ENCODE measurements at places on chromosomes 2 and 18.

GRCh38 chr2:112646102-112646719, 472 bp downstream of the SLC20A1 start:
- DNase-seq, result no peak

DNA sequence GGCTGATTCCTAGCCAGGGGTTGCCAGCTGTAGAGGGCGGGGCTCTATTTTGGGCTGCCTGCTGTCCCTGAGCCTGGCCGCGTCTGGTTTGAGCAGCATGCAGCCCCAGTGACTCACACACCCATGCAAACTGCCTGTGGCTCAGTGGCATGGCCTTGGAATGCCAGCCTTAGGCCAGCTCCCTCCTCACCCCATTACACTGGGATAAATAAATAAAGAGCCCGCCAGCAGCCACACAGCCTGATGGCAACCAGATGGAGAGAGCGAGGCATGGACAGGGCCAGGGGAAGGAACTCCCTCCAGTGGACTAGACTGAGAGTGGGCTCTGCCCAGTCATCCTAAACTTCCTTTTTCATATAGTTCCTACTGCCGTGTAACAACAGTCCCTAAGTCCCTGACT, 18.3 kb downstream of the NHEJ1 start:
- no peak for DNase-seq

- no peak for DNase-seq
Observed at GRCh38 chr2:82650038-82650437, 1809.0 kb downstream of the SUCLG1 start.

DNA sequence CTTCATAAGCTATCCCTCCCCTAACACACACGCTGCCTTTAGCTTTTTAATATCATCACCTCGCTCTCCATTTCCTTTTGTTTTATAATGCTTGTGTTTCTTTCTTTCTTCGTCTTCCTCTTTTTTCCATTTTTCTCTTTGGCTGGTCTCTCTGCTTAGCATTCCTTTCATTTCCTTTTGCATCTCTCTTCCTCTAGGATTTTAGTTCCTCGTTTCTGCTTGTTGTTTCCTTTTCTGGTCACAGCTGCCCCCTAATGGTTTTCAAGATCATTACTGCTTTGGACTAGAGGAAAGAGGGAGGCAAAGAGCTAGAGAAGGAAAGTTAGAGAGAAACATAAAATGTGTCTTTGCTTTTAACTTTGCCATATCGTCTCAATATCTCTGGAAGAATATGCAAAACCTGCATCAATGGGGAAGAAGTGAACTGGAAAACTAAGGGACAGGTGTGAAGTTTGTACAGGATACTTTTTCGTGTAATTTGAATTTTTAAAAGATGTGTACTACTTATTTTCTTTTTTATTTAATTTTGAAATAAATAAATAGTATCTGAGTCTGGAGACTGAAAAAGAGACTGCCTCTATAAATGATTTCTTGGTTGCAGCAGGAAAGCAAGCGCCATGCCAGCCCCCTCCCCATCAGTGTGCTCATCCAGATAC, 6.3 kb upstream of the NRP2 start:
- peak; percentile 25 for DNase-seq

DNA sequence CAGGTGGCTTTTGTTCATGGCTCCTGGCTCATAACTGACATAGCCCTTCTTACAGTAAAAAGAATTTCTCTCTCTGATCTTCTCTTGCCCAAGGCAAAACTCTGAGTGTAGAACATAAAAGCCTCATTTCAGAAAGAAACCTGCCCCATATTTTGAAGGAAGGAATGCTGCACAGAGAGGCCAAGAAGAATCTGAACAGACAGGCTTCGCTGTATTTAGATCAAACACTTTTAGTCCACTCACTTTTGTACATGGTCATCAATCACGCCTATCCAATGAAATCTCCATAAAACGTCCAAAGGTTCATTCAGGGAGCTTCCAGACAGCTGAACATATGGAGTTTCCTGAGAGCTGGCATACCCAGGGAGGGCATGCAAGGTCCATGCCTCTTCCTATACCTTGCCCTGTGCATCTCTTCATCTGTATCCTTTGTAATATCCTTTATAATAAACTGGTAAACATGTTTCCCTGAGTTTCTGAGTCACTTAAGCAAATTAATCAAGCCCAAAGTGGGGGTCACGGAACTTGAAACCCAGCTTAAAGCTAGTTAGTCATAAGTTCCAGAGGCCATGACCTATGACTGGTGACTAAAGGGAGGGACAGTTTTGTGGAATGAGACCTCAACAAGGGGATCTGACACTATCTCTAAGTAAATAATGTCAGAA, 62.5 kb upstream of the TMEM247 start:
- DNase-seq, result no peak

GRCh38 chr2:85257359-85257969, 70.3 kb downstream of the TGOLN2 start:
- DNase-seq, result no peak

- no peak for DNase-seq
Observed at GRCh38 chr2:60007671-60008070, 545.8 kb downstream of the BCL11A start.

DNA sequence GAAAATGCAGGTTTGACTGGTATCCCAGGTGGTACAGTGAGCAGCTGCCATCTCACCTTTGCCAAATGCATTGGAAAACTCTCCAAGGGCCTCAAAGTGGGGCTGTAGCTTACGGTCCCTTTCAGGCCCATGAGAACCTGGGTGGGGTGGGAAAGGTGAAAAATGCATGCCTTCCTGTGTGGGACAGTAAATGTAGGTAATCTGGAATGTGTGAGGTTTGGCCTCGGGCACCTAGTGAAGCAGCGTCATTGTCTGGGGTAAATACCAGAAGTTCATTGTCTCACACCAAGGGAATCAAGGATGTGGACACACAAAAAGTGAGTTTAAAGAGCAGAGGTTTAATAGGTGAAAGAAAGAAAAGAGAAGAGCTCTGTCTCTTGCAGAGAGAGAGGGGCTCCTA, 36.6 kb downstream of the TIMM21 start:
- DNase-seq, result no peak

Data from HL-60 (cell line).